ENCODE measurements at places on chromosomes 13 and 19. TPM values are rescaled to one million over a fixed set of nuclear protein-coding genes. Genes with fewer than 3 reads are reported as not detected.

SIGLEC7 gene
- not detected for total RNA-seq

DHDH gene
- total RNA-seq: 3.3 TPM

LRG1 gene
- 0.14 TPM for total RNA-seq

DNA sequence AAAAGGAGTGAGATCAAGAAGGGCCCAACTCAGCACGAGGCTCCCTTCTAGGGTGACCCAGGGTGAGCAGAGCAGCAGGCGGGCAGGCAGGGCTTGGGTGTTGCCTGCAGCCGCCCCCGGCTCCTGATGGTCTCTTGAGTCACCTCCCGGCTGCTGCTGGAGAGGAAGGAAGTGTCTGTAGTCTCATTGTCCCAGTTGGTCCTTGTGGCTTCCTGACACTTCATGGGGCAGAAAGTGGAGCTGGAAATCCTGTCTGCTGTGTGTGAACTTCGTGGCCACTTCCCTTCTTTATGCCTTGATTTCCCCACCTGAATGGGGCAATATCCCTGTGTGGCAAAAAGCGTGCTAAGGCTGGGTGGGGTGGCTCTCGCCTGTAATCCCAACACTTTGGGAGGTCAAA lies 2.5 kb downstream of the MAP1S start:
- no peak for DNase-seq

DNA sequence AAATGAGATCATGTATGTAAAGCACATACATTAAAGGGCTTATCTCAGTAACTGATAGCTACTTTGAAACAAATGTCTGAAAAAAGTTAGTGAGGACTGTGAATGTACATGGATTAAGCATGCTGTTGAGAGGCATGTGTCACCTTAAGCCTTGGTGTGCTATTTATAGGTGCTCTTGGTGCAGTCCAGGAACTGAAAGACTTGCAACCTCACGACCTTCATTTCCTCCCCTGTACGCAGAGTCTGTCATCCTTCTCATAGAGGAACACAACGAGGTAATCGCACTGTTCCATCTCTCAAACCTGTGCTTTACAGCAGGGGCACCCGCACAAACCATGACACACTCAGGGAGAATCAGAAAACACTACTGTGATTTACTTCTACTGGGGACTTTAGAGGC lies 65.6 kb downstream of the UFM1 start:
- no peak for DNase-seq

GRCh38 chr19:7789447-7789846 lies 26.4 kb downstream of the CLEC4M start:
- DNase-seq: no peak

DNA sequence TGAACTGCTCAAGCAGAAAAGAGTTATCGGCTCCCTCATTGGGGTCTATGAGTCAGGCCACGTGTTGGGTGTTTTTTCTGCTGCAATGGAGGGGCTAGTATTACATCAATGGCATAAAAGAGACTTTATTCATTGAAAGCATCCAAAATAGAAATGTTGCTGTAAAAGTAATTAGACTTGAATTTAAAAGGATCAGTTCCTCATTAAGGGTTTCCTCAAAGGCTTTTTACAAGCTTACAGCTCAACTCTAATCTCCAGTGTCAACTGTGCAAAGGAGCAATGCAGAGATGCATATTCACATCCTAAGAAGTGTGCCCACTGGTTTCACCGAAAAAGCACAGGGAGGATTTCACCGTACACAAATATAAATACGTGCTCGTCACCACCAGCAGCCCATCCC lies 300.3 kb downstream of the FOXO1 start:
- peak; percentile 49 for DNase-seq

GRCh38 chr13:99041337-99041736 lies 63.5 kb upstream of the DOCK9 start:
- DNase-seq: no peak
